ENCODE measurements at places on chromosomes 2 and 18.

DNA sequence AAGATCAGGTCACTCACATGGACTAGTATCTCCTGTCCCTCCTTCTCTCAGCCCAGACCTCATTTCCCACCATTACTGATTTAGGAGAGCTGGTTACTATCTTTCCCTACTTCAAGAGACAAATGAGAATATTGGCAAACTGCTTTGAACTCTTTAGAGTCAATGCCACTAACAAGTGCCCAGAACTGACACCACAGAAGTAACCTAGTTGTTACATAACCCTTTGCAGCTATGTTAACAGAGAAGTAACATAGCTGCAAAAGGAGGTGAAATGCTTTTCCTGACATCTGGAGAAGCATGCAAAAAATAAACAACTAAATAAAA, 30.0 kb downstream of the TGFA start:
- no peak for DNase-seq

DNA sequence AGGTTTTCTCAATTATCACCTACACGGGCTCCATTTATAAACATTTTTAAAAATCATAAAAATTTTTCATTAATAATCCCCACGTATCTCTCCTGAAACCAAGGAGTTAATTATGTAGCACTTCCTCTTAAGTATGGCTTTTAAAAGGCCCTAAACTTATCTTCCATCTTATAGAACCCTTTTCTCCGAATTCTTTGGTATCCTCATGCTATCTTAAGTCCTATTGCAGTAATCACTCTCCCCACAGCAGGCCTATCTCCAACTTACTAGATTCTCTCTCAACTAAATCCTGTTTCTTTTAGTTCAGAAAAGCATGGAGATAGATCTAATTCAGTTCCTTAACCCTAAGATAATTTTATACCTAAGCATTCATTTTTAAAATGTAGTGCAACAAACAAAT, 26.2 kb downstream of the RPRD1A start:
- no peak for DNase-seq

DNA sequence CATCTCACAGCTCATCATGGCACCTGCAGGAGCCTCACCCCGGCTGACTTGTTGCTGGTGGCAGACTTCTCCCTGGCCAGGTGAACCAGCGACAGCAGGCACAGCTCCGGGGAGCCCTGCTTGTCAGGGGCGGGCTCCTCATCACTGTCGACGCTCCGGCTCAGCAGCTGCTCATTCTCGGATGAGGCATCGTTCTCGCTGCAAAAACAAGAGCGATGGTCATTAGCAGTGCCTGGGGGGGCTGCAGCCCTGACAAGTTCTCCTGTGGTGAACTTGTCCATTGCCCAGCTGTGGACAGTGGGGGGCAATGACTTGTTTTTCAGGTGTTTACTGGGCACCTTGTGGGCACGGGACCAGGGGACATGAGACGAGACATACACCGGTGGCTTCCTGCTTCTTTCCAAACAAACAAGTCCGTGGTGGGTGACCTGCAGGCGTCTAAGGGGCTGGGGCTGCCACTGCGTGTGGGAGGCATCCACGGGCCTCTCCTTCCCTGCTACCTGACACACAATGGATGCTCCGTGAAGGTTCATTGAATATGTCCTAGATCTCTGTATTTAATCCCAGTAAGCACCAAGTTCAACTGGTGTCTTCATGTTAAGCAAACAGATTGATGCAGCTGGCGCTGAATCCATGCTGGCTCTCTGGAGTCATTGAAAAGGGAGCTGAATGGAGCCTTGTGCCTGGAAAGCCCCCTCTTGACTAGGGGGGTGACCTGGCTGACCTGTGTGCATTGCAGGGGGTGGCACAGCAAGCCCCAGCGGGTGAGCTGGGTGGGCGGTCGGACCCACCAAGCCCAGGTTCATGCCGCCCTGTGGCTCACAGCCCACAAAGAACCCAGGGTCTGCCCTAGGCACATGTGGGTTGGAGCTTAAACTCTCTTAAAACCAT, 81.0 kb downstream of the EDAR start:
- DNase-seq: no peak

DNA sequence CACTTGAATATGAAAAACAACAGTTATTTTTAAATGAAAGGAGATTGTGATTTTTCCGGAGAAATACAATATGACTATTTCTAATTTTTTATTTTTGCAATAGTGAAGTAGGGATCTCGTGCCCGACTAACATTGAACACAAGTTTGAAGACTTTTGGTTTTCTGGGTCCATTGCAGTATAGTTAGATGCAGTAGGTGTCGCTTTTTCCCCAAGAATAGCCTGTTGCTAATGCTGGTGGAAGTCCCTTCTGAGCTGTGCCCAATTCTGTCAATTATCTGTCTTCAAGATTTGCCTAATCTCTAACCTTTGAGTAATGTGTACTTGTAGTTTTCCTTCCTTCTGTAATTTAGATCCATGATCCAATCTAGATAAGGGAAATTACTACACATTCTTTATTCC, 36.5 kb downstream of the SEMA4F start:
- no peak for DNase-seq

DNA sequence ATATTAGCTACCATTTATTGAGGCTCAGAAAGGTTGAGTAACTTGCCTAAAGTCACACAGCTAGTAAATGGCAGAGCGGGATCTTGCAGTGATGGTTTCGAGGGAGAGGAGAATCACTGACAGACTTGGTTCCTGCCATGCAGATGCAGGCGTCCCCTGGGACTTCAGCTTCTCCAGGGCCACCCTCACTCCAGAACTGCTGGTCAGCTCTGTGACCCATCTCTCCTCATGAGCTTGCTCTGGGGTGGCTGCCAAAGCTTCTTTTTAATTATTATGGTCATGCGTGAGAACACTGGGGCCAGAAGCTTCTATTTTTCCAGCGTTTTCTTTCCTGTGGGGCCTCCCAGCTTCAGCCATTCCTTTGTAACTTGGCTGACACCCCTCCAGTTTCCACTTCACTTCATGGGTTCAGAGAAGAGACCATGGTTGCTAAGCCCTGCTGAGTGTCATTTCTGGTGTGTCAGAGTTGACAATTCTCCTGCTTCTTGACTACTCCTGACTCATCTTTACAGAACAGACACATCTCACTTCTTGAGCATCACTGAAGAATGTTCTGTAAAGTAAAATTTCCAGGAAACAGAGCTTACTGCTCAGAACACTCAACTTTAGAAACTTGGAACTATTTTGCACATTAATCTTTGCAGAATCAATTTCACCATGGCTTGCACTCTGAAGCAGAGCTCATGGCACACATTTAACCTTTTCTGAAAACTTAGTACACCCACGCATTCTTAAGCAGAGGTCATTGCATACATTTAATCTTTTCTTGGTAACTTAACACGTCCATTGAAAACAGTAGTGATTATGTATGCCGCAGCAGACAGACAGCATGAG, 70.4 kb downstream of the IL1R2 start:
- DNase-seq: no peak

DNA sequence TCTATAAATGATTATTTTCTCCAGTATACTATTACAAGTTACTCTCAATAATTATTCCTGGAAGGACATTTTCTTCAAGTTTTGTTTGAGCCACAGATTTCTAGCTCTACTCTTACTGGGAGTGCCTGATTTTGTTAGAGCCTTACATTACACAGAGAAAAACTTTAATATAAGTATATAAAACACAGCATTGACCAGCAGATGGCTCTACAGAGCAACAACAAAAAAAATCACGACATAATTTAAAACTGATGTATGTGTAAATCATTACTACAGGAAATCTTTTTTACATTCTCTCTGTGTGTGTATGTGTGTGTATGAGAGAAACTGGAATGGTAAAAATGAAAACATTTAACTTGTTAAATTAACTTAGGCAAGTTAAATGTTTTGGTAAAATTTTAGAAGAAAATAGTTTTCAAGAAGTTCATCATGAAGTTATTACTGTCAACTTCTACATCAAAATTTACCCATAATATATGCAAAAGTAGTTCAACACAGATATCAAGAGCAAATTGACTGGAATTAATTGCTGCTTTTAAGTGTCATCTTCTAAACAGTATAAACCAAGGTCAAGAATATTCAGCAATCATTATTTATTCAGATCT, 103.3 kb downstream of the MDH1 start:
- DNase-seq: no peak
